AG04450 (cell line): ENCODE measurements at places on chromosomes 6 and 20.

DNA sequence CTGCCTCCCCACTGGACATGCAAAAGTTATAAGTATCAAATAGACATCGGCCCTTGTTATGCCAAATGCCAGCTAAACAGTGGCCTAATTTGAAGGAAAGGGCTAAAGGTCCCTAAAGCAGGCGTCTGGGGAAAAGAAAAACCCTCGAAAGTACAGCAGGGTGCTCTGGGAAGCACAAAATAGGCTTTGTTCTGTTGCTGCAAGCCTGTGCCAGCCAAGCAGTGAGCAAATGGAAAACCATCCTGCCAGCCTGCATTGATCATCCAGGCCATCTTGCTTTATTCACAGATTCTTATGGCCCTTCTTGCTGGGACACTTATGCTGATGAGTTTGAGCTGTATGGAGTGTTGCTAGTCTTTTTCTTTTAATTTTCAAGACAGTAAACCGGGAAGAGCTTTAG, 62.2 kb upstream of the PLEKHG1 start:
- no peak for DNase-seq

- DNase-seq, result no peak
Observed at GRCh38 chr6:151205721-151206600, 33.8 kb upstream of the AKAP12 start.

- no peak for DNase-seq
Observed at GRCh38 chr6:121321282-121321681, 13.0 kb downstream of the TBC1D32 start.

DNA sequence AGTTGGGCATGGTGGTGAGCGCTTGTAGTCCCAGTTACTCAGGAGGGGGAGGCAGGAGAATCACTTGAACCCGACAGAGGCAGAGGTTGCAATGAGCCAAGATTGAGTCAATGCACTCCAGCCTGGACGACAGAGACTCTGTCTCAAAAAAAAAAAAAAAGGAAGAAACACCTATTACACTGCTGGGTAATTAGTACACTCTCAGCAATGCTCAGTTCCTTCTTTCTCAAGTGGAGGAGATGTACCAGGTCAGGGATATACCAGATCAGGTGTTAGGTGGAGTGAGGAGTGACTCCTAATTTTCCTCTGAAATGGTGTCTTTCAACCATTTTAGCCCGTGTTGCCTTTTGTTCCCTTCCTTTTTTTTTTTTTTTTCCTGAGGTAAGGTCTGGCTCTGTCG, 30.0 kb upstream of the UBR2 start:
- no peak for DNase-seq

- no peak for DNase-seq
Observed at GRCh38 chr20:19937218-19937617, 79.9 kb upstream of the NAA20 start.

DNA sequence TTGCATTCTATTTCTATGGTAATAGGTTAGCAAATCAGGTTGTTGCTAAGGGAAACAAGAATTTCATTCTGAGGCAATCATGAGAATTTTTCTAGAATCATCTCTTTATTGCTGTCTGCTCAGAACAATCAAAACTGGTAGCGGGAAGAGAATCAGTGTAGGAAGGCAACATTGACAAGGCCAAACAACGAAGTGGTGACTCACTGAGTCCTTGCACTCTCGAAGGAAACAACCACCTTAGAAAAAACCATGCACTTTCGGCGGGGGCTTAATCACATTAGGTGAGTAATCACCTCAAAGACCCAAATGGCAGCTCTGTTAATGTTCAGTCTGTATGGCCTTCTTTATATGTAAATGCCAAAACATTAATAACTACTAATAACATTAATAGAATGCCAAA, 78.8 kb upstream of the MAP7 start:
- DNase-seq, result no peak

DNA sequence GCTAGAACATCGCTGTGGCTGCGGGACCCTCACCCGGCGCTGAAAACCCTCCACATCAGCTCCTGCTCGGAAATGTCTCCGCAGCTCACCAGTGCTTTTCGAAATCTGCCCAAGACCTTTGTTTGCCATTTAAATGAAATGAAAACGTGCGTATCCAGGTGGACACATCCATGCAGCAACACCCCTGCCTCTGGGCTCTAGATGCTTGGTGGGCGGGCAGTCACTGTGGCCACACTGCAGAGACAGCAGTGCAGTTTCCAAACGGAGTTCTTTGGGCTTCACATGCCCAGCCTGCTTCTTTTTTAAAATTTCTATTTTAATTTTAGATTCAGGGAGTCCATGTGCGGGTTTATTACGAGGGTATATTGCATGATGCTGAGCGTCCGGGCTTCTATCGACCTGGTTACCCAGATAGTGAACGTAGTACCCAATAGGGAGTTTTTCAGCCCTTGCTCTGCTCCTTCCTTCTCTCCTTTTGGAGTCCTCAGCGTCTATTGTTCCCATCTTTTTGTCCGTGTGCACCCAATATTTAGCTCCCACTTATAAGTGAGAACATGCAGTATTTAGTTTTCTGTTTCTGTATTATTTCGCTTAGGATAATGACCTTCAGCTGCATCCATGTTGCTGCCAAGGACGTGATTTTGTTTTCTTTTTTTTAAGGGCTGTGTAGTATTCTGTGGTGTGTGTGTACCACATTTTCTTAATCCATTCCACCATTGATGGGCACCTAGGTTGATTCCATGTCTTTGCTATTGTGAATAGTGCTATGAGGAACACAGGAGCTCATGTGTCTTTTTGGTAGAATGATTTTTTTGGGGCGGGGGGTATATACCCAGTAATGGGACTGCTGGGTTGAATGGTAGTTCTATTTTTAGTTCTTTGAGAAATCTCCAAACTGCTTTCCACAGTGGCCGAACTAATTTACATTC, 4.8 kb upstream of the TUBB2B start:
- no peak for DNase-seq

- peak; percentile 84 for DNase-seq
Observed at GRCh38 chr20:9214685-9215084, 145.8 kb downstream of the PLCB4 start.

DNA sequence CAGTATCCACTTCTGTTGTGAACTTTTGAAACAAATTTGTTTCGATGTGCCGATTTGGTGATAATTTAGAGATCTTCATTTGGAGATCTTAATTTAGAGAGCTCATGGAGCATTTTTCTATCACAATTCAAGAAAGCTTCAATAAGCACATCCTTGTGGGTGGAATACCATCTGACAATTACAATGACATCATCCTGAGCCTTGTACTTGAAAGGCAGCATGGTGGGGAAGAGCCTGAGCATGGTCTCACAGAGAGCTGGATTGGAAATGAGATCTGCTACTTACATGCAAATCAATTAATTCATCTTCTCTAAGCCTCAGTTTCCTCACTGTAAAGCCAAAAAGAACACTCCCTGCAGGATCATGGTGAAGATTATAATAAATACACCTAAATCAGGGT, 75.9 kb downstream of the FRK start:
- DNase-seq, result no peak

GRCh38 chr20:63733579-63734081, 2.8 kb upstream of the LIME1 start:
- DNase-seq, result no peak

GRCh38 chr6:149445095-149445466, 39.7 kb downstream of the ZC3H12D start:
- DNase-seq, result no peak

GRCh38 chr6:19472850-19473249, 364.3 kb upstream of the ID4 start:
- DNase-seq, result no peak

DNA sequence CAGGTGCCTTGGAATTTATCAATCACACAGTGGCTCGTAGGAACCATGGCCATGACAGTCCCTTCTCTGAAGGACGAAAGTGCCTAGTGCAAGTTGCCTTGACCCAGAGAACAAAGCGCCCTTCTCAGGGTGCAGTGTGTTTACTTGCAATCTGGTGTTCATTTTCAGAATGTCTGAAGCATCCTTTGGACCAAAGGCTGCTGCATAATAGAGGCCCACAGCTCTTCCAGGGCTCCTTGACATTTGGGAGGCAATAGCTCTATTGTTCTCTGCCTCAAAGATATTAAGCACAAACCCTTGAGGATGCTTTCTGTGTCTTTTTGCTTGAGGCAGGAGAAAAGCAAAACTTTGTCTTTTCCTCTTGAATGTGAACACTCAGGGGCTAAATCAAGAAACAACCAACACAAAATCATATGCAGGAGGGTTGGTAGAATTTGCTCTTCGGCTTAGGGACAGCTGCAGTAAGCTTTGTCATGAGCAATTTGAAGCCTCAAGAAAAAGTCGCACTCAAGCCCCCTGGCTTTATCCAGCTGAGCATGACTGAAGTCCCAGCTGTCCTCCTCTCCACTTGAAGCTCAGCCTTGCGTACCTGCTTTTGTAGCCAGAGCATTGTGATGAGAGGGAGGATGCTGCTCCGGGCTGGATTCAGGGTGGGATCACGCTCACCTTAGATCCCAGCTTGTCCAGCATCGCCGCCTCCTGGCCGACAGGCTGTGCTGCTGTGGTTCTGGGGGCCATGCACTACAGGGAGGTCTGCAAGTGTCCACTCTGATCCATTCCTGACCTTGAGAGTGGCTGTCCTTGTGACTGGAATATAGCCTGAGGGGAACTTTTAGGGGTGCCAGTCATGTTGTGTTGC, 495.4 kb downstream of the CDH26 start:
- no peak for DNase-seq

- DNase-seq, result no peak
Observed at GRCh38 chr6:43290339-43290904, 7.6 kb upstream of the SLC22A7 start.

GRCh38 chr6:31559606-31559957, 12.2 kb downstream of the NFKBIL1 start:
- DNase-seq, result no peak

DNA sequence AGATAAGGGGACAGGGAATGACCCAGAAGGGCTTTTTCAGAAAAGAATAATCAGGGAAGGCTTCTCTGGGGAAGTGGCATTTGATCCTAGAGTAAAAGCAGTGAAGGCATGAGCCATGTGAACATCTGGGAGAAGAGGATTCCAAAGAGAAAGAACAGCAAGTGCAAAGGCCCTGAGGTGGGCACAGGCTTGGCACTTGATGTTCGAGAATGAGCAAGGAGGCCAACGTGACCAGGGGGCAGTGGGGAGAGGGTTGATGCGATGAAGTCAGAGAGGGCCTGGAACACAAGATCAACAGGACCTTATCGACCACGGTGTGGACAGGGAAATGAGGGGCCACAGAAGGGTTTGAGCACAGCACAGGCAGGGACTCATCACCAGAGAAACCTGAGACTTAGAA, 5.8 kb downstream of the GRM4 start:
- no peak for DNase-seq

GRCh38 chr20:10596710-10597121, 77.1 kb downstream of the JAG1 start:
- peak; percentile 69 for DNase-seq

GRCh38 chr6:81552644-81553043, 199.8 kb downstream of the TENT5A start:
- DNase-seq, result no peak

- DNase-seq, result no peak
Observed at GRCh38 chr6:66935612-66936011, 1228.6 kb upstream of the EYS start.

GRCh38 chr20:32762754-32763201, 593 bp downstream of the DNMT3B start:
- DNase-seq, result no peak

- DNase-seq, result no peak
Observed at GRCh38 chr6:113539202-113539601, 317.9 kb upstream of the MARCKS start.

DNA sequence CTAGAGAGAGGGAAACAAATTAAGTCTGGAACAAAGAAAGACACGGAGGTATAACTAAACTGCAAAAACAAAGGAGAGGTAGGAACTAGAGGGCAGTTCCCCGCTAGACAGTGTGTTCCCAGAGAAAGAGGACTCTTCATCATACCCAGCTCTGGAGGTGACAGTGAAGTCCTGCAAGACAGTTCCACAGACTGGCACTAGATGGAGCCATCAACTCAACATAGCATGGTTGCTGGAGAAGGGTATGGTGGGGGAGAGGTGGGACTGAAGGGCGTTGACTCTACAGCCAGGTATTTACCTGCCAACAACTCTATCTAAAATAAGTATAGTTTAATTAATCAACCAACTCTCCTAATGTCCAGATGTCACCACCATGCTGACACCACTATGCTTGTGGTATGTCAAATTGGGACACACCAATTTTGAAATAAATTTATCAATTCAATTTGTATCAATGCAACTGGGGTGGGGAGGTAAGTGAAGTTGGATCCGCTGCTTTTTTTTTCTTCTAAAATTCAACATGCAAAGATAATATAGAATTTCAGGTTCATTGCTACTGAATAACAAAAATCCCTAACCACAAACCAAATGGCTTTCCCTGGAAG, 9.7 kb downstream of the BACH2 start:
- DNase-seq, result no peak

- DNase-seq, result no peak
Observed at GRCh38 chr20:36836591-36837269, 39.2 kb upstream of the TLDC2 start.

- DNase-seq, result no peak
Observed at GRCh38 chr6:15960740-15961634, 167.9 kb upstream of the MYLIP start.

- no peak for DNase-seq
Observed at GRCh38 chr6:3282476-3283236, 23.9 kb downstream of the PSMG4 start.

- DNase-seq, result no peak
Observed at GRCh38 chr6:139887275-139887674, 512.8 kb upstream of the CITED2 start.

DNA sequence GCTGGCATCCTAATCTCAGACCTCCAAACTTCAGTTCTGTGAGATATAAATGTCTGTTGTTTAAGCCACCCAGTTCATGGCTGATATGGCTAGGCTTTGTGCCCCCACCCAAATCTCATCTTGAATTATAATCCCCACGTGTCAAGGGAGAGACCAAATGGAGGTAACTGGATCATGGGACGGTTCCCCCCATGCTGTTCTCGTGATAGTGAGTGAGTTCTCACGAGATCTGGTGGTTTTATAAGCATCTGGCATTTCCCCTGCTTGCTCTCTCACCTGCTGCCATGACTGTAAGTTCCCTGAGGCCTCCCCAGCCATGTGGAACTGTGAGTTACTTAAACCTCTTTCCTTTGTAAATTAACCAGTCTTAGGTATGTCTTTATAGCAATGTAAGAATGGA, 56.7 kb downstream of the KIAA0319 start:
- DNase-seq, result no peak

- DNase-seq, result no peak
Observed at GRCh38 chr6:147046141-147046877, 157.9 kb upstream of the STXBP5 start.

- no peak for DNase-seq
Observed at GRCh38 chr6:89503641-89504040, 70.7 kb downstream of the ANKRD6 start.

DNA sequence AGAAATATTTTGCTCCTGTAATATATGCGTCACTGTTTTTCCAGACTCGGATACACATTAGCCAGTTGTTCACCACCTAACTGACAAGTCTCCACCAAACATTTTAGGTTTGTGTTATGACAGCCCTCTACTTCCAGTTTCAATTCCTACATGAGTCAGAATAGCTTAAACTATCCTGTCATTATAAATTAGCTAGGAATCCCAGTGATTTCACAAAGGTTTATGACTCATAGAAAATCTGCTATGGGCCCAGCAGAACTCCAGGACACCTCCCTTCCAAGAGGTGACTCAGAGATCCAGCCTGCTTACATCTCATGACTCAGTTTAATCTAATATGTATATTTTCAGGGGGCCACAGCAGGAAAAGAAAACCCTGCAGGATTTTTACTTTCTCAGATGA, 17.4 kb upstream of the PLCB4 start:
- DNase-seq, result peak; percentile 94
